Stimulated activated CD4-positive, alpha-beta T cell treated with anti-CD3 and anti-CD28 coated beads, TNF-alpha, amount 100 ng/mL, for 48 hours (primary cell): ENCODE measurements at places on chromosomes 16 and 17.
A peak's percentile ranks its signal among the peaks of the same experiment; 100 is the strongest.

GRCh38 chr16:69600202-69600601 lies 34.4 kb downstream of the NFAT5 start:
- DNase-seq = no peak

DNA sequence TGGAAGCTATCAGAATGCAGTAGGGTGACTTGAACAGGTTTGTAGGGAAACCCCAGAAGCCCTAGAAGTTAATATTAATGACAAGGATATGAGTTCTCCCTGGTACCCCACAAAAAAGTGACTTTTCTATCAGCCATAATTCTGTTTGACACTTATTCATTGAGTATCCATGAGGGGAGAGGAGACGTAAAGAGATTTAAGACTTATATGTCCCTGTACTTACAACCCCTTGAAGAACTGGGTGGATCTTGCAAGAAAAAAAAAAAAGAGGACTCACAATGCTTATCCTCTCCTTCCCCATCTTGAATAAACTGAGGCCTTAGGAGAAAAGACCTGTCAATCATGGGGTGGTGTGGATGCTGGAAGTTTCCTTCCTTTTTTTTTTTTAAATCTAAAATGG lies 203.5 kb downstream of the CBLN1 start:
- DNase-seq = no peak

GRCh38 chr17:1108765-1109605 lies 70.8 kb downstream of the ABR start:
- peak; percentile 39 for DNase-seq

- no peak for DNase-seq
Measured at GRCh38 chr16:58615280-58615679, 14.3 kb downstream of the CNOT1 start.
